ENCODE measurements at places on chromosomes 7 and 10. TPM values are rescaled to one million over a fixed set of nuclear protein-coding genes. Genes with fewer than 3 reads are reported as not detected.

SFTPA1 gene
- not detected for total RNA-seq

OPN1SW gene
- total RNA-seq, result not detected

PLEKHS1 gene
- not detected for total RNA-seq

ANKRD22 gene
- not detected for total RNA-seq

GOLGA7B gene
- total RNA-seq, result not detected

MINDY3 gene
- 17.8 TPM for total RNA-seq

ERVW-1 gene
- not detected for total RNA-seq

SPDYE16 gene
- 0.08 TPM for total RNA-seq

TACC2 gene
- total RNA-seq, result 11.8 TPM

EPHB4 gene
- 69.6 TPM for total RNA-seq

DLX6 gene
- 4.5 TPM for total RNA-seq

MORN4 gene
- total RNA-seq, result 3.4 TPM

AQP1 gene
- total RNA-seq, result not detected

GRK5 gene
- 12.6 TPM for total RNA-seq

WEE2 gene
- not detected for total RNA-seq

CPVL gene
- total RNA-seq, result 30.7 TPM

RBP4 gene
- 642 TPM for total RNA-seq

SERPINE1 gene
- 9.2 TPM for total RNA-seq

CLEC5A gene
- total RNA-seq, result not detected

PURB gene
- 4.3 TPM for total RNA-seq

SKIDA1 gene
- 1.4 TPM for total RNA-seq

TAS2R41 gene
- not detected for total RNA-seq

C10orf120 gene
- not detected for total RNA-seq

ANKRD2 gene
- not detected for total RNA-seq

COL28A1 gene
- total RNA-seq, result 0.07 TPM

TEX47 gene
- total RNA-seq, result not detected

ZNF32 gene
- total RNA-seq, result 18.0 TPM

ITGB1 gene
- 123 TPM for total RNA-seq

SUN3 gene
- not detected for total RNA-seq

CNPY1 gene
- total RNA-seq, result not detected

CFAP58 gene
- not detected for total RNA-seq

SEC31B gene
- 0.56 TPM for total RNA-seq

COL26A1 gene
- 3.9 TPM for total RNA-seq

SEMA3A gene
- 0.56 TPM for total RNA-seq

PCDH15 gene
- total RNA-seq, result not detected

GAD2 gene
- total RNA-seq, result not detected

PRSS2 gene
- not detected for total RNA-seq

GSDME gene
- 30.0 TPM for total RNA-seq

PLAU gene
- total RNA-seq, result 11.2 TPM

ZNF239 gene
- total RNA-seq, result not detected

ZNF804B gene
- not detected for total RNA-seq

COPS6 gene
- total RNA-seq, result 33.4 TPM

PDZD7 gene
- 0.60 TPM for total RNA-seq

PCLO gene
- 0.29 TPM for total RNA-seq

FAM237B gene
- not detected for total RNA-seq

PRKG1 gene
- not detected for total RNA-seq

All from HepG2 (cell line).